ENCODE measurements at places on chromosomes 1 and 21.

GRCh38 chr21:38489271-38489652, 9.0 kb downstream of the ERG start:
- no peak for DNase-seq

- no peak for DNase-seq
These were observed 16.0 kb upstream of the GBP1 start for GRCh38 chr1:89081005-89081404.

GRCh38 chr1:207996636-207997035, 85.7 kb upstream of the CD34 start:
- no peak for DNase-seq

DNA sequence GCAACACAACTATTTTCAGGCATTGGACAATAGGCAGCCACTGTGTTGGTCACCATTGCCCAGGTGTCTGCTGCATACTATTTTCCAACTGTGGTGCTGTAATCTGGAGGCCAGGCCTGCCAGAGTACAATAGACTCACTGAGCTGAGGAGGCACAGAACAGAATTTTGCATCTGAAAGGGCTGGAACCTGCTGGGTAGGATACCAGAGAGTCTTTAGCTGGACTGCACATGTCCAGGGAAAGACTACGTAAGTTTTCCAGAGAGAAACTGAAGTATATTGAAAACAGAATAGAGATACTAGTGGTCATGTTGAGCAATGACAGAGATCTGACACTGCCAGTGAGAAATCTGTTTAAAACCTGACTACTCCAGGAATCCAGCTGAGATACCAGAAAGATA, 200.8 kb downstream of the RASAL2 start:
- no peak for DNase-seq

GRCh38 chr1:81525085-81525484, 275.6 kb upstream of the ADGRL2 start:
- no peak for DNase-seq

GRCh38 chr1:110060034-110060661, 10.3 kb downstream of the ALX3 start:
- DNase-seq = no peak

DNA sequence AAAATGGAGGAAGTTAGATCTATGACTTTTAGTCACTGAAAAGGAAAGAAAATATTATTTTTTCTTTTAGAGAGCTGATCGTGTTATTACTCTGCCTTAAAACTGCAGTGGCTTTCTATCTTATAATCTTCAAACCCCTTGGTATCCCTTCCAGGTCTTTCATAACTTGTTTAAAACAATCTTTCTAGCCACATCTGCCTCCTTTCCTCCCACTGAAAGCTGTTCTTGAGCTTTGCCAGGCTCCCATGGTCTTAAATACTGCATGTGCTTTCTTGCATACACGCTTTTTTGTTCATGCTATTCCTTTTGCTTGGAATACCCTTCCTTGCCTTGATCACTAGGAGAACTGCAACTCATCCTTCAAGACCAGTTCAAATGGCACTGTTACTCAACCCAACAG, 65.9 kb upstream of the GADD45A start:
- no peak for DNase-seq

DNA sequence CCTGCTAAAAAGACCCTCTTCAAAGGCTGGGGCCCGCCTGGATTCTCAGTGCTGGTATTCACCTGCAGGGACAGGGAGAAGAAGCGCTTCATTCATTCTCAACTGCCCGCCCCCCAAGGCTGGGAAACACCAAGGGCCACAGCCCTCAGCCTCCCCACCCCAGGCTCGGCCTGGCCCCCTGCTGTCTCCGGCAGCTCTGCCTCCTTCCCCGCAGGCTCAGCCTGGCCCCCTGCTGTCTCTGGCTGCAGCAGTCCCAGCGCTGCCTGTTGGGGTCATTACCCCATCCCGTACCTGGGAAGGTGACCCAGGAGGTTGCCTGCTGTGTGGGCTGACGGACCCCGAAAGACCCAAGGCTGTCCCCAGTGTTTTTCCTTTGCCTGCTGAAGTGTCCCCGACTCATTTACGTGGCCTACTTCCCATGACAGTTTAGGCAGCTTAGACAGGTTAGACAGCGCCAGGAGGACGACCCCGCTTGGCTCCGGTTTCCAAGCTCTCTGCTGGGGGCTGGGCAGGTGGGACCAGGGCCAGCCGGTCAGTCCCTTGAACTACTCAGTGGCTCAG, 22.9 kb upstream of the CLSTN1 start:
- DNase-seq = no peak

- no peak for DNase-seq
These were observed 616.8 kb downstream of the LTN1 start for GRCh38 chr21:28375708-28376385.

- no peak for DNase-seq
These were observed 29.7 kb downstream of the EPHA2 start for GRCh38 chr1:16126160-16126559.

- no peak for DNase-seq
These were observed 2.3 kb downstream of the TNNT2 start for GRCh38 chr1:201375169-201375568.

- DNase-seq = no peak
These were observed 10.6 kb downstream of the SRSF4 start for GRCh38 chr1:29171089-29171488.
